Adipocyte (in vitro differentiated cells): ENCODE measurements at places on chromosomes 13 and 19.

DNA sequence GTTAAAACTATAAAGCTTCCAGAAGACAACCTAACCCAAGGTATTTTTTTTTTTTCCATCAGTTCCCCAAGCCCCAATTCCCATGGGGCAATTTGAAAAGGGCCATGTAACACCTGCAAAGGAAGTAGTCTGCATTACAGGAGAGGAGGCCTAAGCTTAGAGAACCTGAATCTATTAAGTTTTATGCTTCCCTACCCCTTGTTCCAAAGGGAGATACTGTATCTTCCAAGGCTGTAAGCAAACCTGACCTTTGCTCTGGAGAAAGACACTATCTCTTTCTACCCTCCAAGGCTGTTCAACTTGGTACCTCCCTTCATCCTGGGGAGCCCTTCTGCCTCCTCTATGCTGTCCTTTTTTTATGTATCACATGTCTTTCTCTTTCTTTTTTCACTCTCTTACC lies 15.0 kb downstream of the KATNAL1 start:
- no peak for DNase-seq

- DNase-seq: no peak
Measured at GRCh38 chr19:10727685-10728201, 9.9 kb downstream of the DNM2 start.

DNA sequence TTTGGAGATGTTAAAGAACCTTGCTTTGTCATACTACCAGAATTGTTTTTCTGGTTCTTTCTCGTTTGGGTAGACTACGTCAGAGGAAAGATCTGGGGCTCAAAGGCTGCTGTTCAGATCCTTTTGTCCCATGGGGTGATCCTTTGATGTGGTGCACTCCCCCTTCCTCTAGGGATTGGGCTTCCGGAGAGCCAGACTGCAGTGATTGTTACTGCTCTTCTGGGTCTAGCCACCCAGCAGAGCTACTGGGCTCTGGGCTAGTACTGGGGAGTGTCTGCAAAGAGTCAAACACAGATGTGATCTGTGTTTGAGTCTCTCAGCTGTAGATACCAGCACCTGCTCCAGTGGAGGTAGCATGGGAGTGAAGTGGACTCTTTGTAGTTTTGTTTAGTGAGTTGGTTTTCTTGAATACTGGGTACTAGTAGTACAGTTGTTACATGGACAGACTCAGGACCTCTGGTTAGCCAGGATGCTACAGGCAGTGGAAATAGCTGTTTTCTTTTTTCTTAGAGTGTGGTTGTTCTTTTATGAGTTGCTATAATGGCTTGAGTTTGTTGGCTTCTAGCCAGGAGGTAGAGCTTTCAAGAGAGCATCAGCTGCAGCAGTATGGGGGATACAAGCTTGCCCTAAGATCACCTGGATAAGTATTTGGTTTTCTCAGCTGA lies 34.4 kb downstream of the DNAJC15 start:
- DNase-seq: no peak

DNA sequence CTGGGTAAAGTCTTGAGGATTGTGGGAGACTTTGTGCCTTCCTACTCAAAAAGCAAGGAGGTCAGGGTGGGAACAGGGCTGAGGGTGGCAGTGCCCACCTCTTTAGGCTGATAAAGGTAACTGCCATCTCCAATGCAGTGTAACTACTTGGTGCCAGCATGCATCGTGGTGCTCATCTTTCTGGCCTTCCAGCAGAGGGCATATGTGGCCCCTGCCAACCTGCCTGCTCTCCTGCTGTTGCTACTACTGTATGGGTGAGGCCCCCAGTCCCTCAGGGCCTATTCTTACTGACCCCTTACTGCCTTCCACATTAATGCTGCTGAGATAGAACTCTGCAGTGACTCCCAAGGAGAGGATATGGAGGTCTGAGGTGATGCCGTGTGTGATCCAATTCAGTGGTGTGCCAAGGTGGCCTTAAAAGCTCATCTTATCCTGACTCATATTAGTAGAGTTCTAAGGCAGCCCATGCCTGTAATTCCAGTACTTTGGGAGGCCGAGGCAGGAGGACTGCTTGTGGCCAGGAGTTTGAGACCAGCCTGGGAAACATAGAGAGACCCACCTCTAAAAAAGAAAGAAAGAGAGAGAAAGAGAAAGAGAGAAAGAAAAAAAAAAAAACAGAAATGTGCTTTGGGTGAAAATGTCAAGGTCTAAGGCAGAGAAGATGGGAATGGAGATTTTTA lies 9.7 kb upstream of the ARHGAP45 start:
- DNase-seq: peak; percentile 78

DNA sequence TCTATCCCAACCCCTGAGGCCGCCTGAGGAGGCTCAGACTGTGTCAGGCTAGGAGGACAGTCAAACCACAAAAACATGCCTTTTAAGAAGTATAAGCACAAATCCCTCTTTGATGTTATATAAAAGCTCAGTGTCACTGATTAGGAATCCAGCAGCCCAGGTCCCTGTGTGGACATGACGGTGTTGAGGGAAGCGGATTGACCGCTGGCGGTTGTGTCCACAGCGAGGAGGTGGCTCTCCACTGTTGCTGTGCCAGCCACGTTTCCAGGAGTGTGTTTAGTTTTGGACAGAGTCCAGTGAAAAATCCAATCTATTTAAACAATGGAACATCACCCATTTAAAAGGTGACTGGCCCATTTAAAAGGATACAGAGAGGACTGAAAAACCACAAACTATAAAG lies 7.5 kb upstream of the GJA3 start:
- no peak for DNase-seq
